ENCODE measurements at places on chromosomes 7 and 10. TPM values are rescaled to one million over a fixed set of nuclear protein-coding genes. Genes with fewer than 3 reads are reported as not detected.

DNA sequence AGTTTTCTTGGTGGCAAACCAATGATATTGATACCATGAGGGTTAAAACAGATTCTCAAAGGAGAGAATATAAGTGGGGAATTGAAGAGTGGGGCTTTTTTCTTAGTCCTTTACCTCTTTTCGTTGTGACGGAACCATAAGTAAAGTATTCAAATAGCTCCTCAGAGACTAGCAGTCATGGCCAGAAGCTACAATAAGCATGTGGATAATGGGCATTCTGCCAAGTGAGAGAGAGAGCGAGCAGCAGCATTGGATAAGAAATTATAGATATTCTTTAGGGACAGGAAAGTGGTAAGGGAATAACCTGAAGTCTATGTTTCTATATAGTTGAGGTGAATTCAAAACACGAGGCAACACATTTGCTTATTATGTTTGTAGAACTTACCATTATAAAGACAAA, 235.1 kb downstream of the SEMA3E start:
- DNase-seq: no peak

DNA sequence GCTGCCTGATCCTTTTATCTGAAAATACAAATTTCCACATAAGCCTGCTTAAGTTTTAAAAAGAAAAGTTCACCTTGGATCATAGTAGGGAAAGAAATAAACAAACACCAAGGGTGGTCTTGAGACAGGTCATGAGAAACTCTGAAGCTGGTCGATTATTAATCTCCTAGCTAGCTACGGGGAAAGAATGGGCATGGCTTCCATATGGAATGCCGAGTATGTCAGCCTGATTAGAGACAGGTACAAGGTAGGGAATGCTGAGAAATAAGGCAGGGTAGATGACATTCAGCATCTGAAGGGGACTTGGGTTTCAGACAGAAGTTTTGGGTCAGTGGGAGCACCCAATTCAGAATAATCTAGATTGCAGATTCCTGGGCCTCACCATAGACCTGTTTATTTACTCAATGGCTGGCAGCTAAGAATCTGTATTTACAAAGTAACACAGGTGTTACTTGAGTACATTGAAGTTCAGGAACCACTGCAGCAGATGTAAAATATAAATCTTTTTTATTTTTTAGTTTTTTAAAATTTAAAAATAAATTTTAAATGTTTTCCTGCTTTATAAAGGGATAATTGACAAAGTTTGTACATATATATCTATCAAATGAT, 49.0 kb downstream of the SCIN start:
- peak; percentile 61 for DNase-seq

DNA sequence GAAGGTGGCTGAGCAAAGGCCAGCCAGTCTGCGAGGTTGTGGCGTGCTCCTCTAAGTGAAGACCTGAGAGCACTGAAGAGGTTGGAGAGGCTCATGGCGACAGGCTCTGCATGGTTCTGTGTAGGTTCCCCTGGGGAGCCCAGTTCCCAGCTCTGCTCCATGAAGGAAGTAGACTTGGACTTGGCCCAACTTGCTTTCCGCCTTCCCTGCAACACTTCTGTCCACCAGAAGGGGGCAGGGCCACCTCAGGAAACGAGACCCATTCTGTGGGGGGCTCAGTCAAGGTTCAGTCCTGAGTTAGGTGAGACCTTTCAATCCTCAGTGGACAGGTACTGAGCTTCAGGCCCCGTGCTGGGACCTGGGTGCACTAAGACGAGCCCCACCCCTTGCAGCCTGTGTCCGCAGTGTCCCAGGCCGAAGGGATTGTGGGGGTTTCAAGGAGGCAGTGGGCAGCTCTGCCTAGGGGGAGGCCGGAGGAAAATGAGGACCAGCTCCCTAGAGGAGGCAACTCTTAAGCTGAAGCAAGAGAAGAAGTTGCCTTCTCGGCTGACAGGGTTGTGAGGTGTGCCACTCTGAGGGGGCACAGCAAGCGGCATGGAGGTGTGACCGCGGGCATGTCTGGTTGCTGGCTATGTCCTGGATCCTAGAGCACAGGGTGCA, 15.0 kb upstream of the PCBD1 start:
- peak; percentile 94 for DNase-seq

GRCh38 chr10:45817130-45817859, 30.0 kb downstream of the AGAP4 start:
- DNase-seq: no peak

DNA sequence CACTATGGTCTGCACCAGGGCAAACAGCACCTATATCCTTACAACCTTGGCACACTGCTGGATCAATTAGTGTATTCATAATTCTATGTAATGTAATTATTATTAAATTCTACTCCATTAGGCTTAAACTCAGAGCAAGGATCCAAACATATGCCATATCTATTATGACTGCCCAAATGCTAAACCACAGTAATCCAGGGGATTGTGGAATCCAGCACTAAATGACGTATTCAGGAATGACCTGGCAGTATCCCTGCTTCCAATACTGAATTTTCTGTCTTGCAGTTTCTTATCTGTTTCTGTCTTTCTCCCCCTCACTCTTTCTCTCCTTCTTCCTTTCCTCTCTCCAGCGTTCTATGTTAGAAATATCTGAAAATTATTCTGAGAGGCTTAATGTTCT, 16.5 kb upstream of the UBE2D1 start:
- DNase-seq: no peak

DNA sequence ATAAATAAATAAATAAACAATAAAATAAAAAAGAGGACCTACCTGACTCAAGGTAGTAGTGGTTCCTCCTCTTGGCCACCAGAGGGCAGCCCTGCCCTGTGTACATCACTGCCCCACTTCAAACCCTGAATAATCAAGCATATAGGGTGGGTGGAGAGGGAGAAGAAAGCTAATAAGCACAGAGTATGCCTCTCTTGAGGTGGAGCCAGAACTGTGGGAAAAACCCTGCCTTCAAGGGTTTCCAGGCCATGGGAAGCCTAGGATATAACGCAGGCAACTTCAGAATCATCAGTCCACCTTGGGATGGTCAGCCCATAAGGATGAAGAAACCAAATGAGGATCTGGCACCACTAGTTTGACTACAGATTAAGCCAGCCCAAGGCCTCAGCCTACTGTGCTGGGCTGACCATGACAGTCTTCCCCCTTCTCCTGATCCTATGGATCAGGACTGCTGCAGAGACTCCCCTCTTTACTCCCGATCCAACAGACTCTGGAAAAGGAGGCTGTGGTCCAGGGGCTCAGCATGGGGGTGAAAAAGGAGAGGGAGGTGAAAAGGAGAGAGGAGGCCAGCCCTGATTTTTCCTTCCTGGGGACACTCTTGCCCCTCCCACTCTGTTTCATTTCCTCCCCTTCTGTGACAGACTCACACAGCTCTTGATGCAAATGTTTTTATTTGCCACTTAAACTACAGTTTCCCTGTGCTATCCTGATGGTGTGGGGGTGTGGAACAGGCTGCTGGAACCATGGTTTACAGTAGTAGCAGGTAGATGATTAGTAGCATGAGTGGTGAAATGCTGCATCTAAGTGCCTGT, 10.1 kb downstream of the AVPI1 start:
- DNase-seq: peak; percentile 72

- no peak for DNase-seq
Observed at GRCh38 chr7:118731854-118732253, 507.4 kb downstream of the ANKRD7 start.

DNA sequence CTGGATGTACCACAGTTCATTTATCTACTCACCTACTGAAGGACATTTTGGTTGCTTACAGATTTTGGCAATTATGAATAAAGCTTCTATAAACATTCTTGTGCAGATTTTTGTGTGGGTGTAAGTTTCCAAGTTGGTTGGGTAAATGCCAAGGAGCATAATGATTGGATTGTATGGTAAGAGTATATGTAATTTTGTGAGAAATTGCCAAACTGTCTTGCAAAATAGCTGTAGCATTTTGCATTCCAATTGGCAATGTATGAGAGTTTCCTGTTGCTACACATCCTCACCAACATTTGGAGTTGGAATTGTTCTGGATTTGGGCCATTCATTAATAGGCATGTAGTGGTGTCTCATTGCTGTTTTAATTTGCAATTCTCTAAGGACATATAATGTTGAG, 33.9 kb upstream of the HYAL4 start:
- DNase-seq: no peak

- no peak for DNase-seq
Observed at GRCh38 chr7:35831208-35831607, 30.4 kb downstream of the SEPTIN7 start.

- DNase-seq: peak; percentile 69
Observed at GRCh38 chr10:76149602-76150138, 718.2 kb downstream of the LRMDA start.

DNA sequence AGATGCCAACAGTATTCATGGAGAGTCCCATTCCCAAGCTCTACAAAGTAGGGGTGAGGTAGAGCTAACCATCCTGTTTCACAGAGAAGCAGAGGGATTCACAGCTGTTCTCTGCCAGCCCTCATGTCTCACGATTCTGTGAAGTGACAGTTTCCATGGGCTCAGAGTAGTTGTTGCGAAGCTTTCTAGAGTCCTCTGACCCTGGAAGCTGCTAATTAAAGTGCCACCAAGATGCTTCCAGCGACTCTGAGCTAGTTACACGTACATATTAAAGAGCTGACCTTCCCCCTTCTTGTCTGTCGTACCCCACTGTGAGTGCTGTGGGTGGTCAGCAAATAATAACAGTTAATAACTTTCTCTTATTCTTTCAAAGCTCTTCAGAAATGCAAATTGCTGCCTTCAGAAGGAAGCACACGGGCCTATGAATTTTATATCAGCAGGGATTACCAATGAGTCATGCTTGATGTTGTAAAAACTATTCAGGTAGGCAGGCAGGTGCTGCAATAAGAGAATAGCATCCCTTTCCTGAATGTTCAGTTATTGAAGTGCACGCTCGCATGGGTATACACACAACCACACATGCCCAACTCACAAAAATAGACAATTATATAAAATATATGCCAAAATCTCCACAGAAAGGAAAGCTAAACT, 34.1 kb downstream of the DNAJB9 start:
- DNase-seq: no peak

- peak; percentile 85 for DNase-seq
Observed at GRCh38 chr7:100896732-100897608, 1.3 kb upstream of the ACHE start.

DNA sequence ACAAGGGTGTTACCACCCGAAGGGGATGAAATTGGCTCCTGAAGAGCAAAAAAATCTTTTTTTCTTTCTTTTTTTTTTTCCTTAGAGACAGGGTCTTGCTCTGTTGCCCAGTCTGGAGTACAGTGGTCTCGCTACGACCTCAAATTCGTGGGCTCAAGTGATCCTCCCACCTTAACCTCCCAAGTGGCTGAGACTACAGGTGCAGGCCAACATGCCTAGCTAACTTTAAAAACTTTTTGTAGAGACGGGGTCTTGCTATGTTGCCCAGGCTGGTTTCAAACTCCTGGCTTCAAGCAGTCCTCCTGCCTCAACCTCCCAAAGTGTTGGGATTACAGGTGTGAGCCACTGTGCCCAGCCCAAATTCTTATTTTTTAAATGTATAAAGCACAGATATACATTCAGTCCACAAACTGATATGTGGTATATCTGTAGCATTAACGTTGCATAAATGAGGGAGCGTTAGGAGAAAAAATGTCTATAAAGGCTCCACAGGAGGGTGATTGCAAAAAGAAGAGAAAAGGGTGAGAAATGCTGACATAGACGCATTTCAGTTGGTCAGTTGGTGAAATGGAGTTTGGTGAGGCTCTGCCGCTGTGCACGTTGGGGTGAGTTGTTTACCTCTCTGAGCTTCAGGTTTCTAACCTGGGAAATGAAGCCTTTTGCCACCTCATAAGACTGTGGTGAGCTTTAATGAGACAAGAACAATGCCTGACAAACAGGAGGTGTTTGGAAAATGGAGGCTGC, 100.7 kb upstream of the PODXL start:
- no peak for DNase-seq

- DNase-seq: no peak
Observed at GRCh38 chr10:44954962-44955361, 4.6 kb upstream of the RASSF4 start.

- no peak for DNase-seq
Observed at GRCh38 chr10:125550362-125550761, 132.6 kb downstream of the TEX36 start.

DNA sequence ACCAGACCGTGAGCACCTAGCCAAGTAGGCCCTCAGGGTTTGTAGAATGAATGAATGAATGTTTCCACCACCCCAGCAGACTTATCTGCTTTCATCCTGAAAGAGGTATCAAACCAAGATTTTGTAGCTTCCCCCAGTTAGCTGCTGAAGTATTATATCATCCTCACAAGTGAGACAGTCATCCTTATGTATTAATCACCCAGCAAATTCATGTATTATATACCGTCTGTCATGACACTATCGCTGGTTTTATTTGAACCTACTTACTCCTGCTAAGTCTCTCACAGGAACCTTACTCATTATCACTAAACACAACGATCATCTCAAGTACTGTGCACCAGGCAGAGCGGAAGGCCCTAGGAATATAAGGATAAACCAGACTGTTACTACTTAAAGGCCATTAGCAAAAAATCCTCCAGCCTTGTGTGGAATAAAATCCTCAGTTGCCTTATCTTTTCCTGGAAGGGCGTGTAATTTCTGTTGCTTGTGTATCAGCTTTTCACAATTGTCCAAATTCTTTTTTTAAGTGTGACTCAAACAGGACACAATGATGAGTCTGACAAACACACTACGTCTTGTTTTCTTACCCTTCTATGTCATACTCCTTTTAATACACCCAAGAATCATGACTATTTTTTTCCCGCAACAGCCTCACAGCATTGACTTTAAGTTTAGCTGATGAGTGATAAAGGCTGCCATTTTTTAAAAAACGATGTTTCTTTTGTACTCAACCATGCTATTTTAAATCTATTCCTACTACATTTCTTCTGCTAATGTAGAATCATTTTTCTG, 176.1 kb upstream of the KLF14 start:
- no peak for DNase-seq

- DNase-seq: no peak
Observed at GRCh38 chr10:49627644-49628247, 13.9 kb downstream of the CHAT start.

DNA sequence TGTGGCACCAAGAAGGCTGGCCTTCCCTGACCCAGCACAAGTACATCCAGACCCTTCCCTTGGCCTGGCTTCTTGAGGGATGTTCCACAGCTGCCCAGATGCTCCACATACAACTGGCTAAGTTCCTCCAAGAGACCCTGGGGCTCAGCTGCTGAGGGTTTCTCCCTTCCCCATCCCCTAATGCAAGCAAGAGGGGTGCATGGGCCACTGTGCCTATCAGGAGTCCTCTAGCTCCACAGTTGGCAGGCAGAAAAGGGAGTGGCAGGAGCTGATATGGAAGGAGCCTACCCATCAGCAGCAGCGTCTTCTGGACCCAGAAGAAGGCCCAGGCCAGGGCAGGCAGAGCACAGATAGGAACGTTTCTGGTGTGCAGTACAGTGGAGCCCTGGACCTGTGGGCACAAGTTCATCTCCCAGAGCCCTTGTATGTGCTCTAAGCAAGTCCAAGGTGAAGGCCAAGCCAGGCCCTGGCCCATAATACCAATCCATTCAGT, 26.2 kb downstream of the VSIR start:
- DNase-seq: no peak

CCL26 gene
- total RNA-seq: 2.2 TPM

SUN3 gene
- not detected for total RNA-seq

SPDYE2 gene
- not detected for total RNA-seq

Measured in endodermal cell (in vitro differentiated cells).